ENCODE measurements at places on chromosomes 2 and 18.

GRCh38 chr2:60608679-60609078, 55.2 kb upstream of the BCL11A start:
- H3K36me3 ChIP-seq, result no peaks in the 10 kb centered on the region
- DNase-seq, result no peak
- peaks cover 12% of the 10 kb centered on the region for H3K27me3 ChIP-seq
- H3K27ac ChIP-seq, result no peak overlapping the region
- no peaks in the 10 kb centered on the region for H3K4me1 ChIP-seq

GRCh38 chr2:211793690-211794089, 744.9 kb downstream of the ERBB4 start:
- no peak overlapping the region for H3K27ac ChIP-seq
- DNase-seq, result no peak

- no peak overlapping the region for H3K4me3 ChIP-seq
- H3K27ac ChIP-seq, result no peak overlapping the region
- no peaks in the 10 kb centered on the region for H3K4me1 ChIP-seq
- no peak for DNase-seq
Observed at GRCh38 chr2:200066417-200066816, 111.0 kb downstream of the MAIP1 start.

GRCh38 chr2:128196026-128196425, 105.0 kb downstream of the UGGT1 start:
- peaks cover 21% of the 10 kb centered on the region for H3K4me1 ChIP-seq
- H3K4me3 ChIP-seq, result no peak overlapping the region
- peaks cover 31% of the 10 kb centered on the region for H3K36me3 ChIP-seq
- H3K27ac ChIP-seq, result no peak overlapping the region
- H3K27me3 ChIP-seq, result no peaks in the 10 kb centered on the region
- DNase-seq, result no peak

- H3K36me3 ChIP-seq, result no peaks in the 10 kb centered on the region
- peaks cover 8% of the 10 kb centered on the region for H3K4me1 ChIP-seq
- no peak overlapping the region for H3K4me3 ChIP-seq
- H3K27ac ChIP-seq, result no peak overlapping the region
- peaks cover 8% of the 10 kb centered on the region for H3K27me3 ChIP-seq
- no peak for DNase-seq
Observed at GRCh38 chr2:26521054-26521912, 43.4 kb upstream of the OTOF start.

DNA sequence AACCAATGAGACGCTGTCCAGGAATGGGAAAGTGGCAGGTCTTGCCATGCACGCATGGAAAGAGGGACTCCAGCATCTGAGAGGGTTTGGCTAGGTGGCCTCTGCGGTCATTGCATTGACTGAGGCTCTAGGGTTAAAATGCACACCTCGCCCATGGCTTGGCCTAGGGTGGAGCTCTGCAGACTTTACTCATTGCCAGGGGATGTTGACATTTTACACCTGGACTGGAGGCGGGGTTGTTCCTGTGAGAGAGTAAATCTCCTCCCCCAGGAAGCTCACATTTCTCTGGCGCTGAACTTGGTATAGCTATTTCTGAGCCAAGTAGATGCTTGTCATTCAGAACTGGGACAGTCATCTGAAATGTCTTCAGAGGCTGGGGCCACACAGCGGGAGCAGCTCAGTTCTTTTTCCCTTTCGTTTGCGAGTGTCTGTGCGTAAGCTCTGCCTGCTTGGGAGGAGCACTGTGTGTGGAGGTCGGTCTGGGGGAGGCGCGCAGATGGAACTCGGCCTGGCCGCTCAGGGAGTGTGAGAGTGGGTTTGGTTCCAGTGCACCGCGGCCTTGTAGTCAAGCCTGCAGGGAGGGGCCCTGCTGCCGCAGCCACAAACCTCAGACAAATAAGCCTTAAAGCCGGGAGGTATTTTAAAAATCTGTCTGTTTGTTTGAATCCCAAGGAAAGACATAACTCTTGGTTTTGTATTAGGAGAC, 76.5 kb downstream of the LPIN1 start:
- no peak overlapping the region for H3K27ac ChIP-seq
- peaks cover 84% of the 10 kb centered on the region for H3K36me3 ChIP-seq
- DNase-seq, result no peak
- H3K4me1 ChIP-seq, result peaks cover 9% of the 10 kb centered on the region

DNA sequence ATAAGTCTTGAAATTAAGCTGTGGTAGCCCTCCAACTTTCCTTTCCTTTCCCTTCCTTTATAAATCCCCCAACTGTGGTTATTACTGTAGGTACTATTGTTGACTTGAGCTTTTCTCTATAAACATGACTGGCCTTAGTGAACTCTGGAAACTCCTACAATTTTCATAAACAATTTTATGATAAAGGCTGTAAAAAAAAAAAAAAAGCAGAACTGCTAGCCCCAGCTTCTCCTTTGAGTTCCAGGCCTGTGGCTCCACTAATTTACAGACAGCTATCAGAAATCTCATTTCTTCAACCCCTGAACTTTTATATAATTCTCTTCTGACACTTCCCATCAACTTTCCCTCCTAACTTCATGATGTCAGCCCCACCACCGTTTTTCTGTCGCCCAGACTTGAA, 174.3 kb downstream of the IKZF2 start:
- no peak overlapping the region for H3K27ac ChIP-seq
- DNase-seq, result no peak
- H3K4me3 ChIP-seq, result no peak overlapping the region
- H3K27me3 ChIP-seq, result peaks cover 18% of the 10 kb centered on the region
- H3K36me3 ChIP-seq, result peaks cover 8% of the 10 kb centered on the region

DNA sequence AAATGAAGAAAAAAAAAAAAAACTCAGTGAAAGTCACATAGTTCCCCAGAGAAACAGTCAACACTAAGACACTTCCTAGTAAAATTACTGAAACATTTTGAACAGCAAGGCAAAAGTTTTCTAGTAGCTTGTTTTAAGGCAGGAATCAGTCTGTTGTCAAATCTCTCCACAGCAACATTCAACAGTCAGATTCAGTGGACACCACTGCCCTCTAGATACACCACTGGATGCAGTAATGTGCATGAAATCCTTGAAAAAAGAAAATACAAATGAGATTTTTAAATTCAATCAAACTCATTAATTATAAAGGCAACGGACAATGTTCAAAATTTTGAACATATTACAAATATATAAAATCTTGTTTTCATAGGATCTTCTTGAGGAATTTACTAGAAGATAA, 46.4 kb downstream of the GRB14 start:
- no peak overlapping the region for H3K27ac ChIP-seq
- no peak for DNase-seq
- H3K4me3 ChIP-seq, result no peak overlapping the region

DNA sequence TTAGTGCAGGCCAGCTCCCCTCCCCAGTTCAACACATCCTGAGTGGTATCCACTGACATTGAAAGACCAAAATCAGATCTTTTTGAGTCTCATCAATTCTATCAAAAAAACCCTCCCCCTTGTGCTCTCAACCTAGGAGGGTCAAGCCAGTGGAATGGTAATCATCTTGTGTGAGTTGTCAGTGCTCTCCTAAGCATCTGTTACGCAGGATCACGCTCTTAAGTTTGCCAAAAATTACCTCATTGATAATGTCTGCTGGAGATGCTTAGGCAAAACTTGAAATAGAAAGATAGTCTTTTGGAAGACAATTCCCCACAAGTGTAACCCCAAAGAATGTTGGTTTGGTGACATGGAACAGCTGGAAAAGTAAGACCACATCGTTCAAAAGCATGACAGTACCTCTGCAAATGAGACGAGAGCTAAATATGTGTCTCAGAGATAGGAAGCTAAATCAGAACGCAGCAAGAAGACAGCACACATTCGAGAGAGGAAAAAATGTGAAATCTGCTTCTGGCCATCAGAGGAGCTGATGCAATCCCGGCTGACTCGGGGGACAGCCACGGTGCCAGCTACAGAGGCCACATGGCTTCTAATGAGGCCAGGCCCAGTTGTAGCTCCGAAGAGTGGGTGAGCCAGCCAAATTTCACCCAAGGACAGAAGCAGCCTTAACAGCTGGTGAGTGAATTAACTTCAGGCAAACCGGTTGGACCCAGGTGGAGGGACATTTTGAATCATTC, 753.9 kb downstream of the RNF144A start:
- H3K27ac ChIP-seq, result peak overlapping the region; percentile 97
- H3K4me3 ChIP-seq, result peak overlapping the region; percentile 55
- no peak for DNase-seq
- no peaks in the 10 kb centered on the region for H3K27me3 ChIP-seq
- peaks cover 64% of the 10 kb centered on the region for H3K4me1 ChIP-seq
- H3K36me3 ChIP-seq, result peaks cover 63% of the 10 kb centered on the region

DNA sequence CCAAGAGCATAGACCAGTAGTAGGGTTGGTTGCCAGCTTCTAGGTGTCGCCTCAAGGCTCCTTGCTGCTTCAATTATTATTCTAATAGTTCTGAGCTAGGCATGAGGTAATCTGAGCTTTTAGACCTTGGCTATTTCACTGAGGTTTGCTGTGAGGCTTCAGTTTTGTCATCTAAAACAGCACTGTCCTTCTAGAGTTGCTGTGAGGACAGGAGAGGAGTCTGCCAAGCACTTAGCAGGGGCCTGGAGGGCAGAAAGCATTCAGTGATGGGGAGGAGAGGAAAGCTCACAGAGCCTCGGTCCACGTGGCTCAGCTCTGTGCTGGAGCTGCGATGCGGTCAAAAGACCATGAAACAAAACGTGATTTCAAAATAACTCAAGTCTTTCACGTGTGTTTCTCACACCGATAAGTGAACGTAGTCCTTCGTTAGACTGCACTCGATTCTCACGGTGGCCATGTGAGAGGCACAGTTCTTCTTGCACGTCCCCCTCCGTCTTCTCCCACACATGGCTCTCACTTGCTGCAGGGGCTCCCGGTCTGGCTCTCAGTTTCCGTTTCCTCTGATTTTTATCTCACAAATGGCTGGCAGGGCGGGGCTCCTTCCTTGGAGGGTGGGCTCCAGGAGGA, 113.7 kb downstream of the B3GNT2 start:
- DNase-seq, result peak; percentile 12
- peak overlapping the region; percentile 78 for H3K27ac ChIP-seq
- peaks cover 71% of the 10 kb centered on the region for H3K4me1 ChIP-seq
- no peaks in the 10 kb centered on the region for H3K27me3 ChIP-seq
- H3K36me3 ChIP-seq, result no peaks in the 10 kb centered on the region

- peaks cover 7% of the 10 kb centered on the region for H3K36me3 ChIP-seq
- H3K4me1 ChIP-seq, result no peaks in the 10 kb centered on the region
- H3K4me3 ChIP-seq, result no peak overlapping the region
Observed at GRCh38 chr18:36899289-36899688, 70.4 kb downstream of the KIAA1328 start.

GRCh38 chr2:190922376-190922775, 41.8 kb downstream of the GLS start:
- no peaks in the 10 kb centered on the region for H3K27me3 ChIP-seq
- peaks cover 75% of the 10 kb centered on the region for H3K36me3 ChIP-seq
- DNase-seq, result no peak
- peaks cover 19% of the 10 kb centered on the region for H3K4me1 ChIP-seq
- H3K27ac ChIP-seq, result no peak overlapping the region

DNA sequence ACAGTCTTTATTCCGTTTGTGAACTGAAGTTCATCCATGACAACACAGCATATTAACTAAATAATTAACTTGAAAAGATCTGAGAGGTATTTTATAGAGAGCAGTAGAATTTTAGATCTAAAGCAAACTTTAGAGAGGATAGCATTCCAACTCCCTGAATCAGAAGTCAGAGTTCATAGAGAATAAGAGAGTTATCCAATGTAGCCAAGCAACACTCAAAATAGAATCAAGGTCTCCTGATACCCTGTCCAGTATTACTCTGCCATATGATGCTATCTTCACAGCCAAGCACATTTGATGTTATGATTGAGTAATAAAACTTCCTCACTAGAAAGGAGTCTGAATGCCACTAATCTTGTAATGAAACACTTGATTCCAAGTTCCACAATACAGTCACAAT, 55.5 kb downstream of the RIT2 start:
- H3K27me3 ChIP-seq, result no peaks in the 10 kb centered on the region
- H3K36me3 ChIP-seq, result no peaks in the 10 kb centered on the region
- no peak overlapping the region for H3K4me3 ChIP-seq
- DNase-seq, result no peak

DNA sequence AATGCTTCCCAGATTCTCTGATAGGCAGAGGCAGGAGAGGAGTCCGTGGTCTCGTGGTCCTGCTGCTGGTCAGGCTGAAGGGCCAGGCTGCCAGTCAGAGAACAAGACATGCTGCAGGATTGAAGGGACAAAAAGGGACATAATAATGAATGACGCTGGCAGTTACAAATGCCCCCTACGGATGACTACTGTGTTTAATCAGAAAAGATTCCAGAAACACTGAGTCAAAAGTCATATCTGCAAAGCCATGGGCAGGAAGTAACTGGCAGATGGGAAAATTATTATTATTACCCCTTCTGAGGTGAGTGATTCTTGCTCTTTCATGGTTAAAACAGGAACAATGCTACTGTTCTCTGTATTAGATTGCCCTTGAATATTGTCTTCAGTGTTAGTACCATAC, 19.0 kb downstream of the LCT start:
- DNase-seq, result no peak
- H3K4me3 ChIP-seq, result no peak overlapping the region
- H3K27ac ChIP-seq, result no peak overlapping the region
- peaks cover 32% of the 10 kb centered on the region for H3K36me3 ChIP-seq
- peaks cover 36% of the 10 kb centered on the region for H3K4me1 ChIP-seq
- no peaks in the 10 kb centered on the region for H3K27me3 ChIP-seq

DNA sequence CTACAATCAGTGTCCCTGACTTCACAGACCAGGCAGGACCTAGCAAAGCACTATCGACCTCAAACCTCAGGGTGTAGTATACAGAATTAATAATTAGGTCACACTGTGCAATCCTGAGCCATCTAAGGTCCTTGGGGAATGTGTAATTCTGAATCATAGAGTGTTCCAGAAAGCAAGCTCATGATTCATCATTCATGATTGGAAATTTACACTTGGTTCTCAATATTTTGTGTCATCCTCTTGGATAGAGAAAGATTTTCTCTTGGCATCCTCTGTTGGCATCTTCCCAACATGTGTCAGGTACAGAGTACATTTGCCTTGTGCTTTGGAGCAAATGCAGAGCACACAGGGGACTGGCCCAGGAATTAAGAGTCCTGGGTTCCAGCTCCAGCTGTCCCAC, 245.0 kb upstream of the NT5C1B start:
- H3K27me3 ChIP-seq, result no peaks in the 10 kb centered on the region
- H3K4me3 ChIP-seq, result no peak overlapping the region
- H3K36me3 ChIP-seq, result no peaks in the 10 kb centered on the region
- H3K27ac ChIP-seq, result no peak overlapping the region

GRCh38 chr2:39571111-39571731, 94.5 kb upstream of the TMEM178A start:
- no peaks in the 10 kb centered on the region for H3K36me3 ChIP-seq
- no peak for DNase-seq
- peaks cover 1% of the 10 kb centered on the region for H3K27me3 ChIP-seq
- no peaks in the 10 kb centered on the region for H3K4me1 ChIP-seq
- no peak overlapping the region for H3K27ac ChIP-seq
- H3K4me3 ChIP-seq, result no peak overlapping the region

DNA sequence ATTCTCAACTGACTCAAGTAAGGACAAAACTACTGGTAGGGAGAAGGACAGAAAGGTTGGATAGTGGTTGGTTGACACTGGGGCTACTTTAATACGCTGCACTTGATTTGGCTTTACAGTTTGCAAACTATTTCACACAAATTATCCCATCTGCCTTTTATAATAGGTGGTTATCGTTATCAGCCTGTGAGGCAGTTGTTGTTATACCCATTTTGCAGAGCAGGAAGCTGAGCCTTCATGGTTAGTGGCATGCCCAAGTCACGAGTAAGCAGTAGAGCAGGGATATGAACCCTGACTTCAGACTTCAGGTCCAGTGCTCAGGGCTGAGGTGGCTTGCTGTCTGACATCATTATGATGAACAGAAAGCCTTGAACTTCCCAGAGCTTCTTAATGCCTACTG, 5.3 kb downstream of the CTIF start:
- DNase-seq, result no peak
- no peak overlapping the region for H3K27ac ChIP-seq
- no peak overlapping the region for H3K4me3 ChIP-seq
- H3K36me3 ChIP-seq, result no peaks in the 10 kb centered on the region
- peaks cover 11% of the 10 kb centered on the region for H3K4me1 ChIP-seq

- no peak overlapping the region for H3K27ac ChIP-seq
- no peaks in the 10 kb centered on the region for H3K27me3 ChIP-seq
- H3K36me3 ChIP-seq, result no peaks in the 10 kb centered on the region
Observed at GRCh38 chr2:223474893-223475292, 127.3 kb downstream of the SCG2 start.

Data from activated T-helper 2 cell treated with anti-CD3 and anti-CD28 coated beads, Interferon-gamma antibody, Interleukin-2, Interleukin-4, amounts not matched to agents 10 μg/mL and 5 μg/mL and 100 μg/mL, durations not matched to agents 14 hours and 24 hours and 36 hours (primary cell).